NCI-H2081 treated with DMSO at 0.1 percent for 48 hours (cell line): ENCODE measurements at places on chromosomes 12 and 14.

DNA sequence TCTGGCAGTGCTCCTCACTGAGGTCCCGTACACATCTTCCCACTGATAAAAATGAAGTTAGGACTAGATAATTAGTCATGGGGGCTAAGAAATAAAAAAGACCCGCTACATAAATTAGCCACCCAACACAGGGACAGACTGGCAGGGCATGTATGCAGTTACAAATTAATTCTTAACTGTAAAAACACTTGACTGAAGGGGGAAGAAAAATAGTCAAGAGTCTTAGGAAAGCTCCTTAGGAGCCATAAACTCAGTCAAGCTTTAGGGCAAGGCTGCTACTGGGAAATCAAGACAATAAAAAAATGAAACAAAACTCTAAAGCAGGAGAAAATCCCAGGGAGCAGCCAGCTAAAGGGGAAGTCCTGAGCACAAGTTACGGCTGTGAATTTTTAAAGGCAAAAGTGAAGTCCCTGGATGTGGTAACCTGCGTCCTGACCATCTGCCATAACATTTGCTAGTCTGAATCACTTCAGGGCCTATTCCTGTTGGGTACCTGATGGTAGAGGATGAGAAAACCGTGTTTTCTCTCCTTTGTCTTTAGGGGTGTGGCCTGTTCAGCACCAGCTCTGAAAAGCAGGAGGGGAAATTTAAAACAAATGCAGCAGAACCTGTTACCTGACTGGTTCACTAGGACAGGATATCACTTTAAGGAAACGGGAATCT, 7.5 kb upstream of the NPFF start:
- no peak for DNase-seq

DNA sequence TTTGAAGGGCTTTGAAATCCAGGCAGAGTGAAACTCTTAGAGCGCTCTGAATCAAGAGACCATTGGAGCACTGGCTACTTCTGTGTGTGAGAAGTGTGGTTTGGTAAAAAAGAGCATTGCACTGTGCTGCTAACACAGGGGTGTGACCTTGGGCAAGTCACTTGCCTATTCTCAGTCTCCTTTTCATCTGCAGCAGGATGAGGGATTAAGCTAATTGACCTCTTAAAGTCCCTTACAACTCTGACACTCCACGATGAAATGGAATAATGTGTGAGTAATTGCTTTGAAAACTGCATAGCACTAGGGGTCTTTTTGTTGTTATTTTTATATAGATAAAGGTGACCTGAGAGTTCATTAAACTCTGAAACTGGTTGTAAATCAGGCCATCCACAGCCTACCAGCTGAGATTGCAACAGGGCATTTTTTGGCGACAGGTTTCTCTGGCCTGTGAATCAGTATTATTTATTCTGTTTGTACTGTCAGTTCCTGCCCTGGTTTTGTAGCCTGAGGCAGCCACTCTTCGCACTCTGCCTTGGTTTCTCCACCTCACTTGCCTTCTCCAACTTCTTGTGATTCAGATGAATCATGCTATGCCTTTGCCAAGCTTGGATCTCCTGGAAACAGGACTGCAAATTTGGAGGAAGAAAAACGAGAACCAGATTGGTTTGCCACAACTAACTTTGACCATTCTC, 159.9 kb upstream of the PARP11 start:
- DNase-seq, result no peak

DNA sequence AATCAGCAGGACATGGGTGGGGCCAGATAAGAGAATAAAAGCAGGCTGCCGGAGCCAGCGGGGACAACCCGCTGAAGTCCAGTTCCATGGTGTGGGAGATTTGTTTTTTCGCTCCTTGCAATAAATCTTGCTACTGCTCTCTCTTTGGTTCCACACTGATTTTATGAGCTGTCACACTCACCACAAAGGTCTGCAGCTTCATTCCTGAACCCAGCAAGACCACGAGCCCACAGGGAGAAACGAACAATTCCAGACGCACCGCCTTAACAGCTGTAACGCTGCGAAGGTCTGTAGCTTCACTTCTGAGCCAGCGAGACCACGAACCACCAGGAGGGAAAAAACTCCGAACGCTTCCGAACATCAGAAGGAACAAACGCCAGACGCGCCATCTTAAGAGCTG, 2.8 kb upstream of the CNIH1 start:
- DNase-seq, result no peak

DNA sequence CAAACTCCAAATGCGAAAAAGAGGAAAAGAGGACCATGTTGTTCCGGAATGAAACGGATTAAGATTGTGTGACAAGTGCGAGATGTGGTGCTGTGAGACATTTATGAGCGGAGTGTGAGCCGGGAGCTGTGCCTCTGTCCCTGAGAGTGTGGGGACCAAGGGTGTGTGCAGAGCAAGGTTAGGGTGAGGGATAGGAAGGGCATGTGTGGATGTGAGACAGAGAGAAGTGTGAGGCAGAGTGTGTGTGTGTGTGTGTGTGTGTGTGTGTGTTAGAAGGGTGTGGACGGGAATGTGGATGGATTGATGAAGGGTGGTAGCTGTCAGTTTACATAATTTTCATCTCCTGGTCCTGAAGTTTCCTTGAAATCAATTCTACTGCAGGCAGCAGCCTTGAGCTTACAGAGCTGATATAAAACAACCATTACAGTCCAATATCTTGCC, 4.3 kb upstream of the OTX2 start:
- no peak for DNase-seq

DNA sequence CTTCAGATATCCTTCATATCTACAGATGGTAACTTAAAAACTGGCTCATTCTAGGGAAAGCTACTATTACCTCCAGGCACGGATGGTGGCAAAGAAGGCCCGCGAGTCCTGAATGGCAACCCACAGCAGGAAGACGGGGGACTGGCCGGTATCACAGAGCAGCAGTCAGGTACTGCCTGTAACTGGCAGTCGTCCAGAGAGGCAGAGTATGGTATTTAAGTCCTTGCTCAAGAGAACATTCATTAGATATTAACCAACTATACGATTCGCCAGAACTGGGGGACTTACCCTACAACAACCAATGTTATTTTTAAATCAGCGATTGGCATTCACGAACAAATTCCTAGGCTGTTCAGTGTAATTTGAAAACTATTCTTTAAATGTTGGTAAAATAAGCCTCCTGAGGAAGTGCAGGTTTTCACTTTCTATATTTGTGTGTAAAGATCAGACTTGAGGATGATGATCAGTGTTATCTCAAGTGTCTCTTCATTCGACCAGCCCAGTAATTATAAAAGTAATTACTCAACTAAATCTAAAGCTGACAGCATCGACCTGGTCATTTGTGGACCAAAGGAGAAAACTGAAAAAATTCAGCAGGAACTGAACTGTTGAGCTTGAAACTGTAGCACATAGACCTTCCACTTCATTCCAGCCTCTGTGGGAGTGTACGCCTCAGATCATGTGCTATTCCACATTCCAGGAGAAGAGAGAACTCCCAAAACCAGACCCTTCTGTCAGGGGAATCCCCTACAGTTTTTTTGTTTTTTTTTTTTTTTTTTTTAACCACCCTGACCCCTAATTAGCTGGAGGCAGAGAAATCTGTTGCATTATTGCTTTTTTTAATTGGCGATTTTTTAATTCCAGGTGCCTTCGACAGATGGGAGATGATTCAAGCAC, 75.6 kb downstream of the ESR2 start:
- DNase-seq, result no peak

- no peak for DNase-seq
Observed at GRCh38 chr12:76764856-76765255, 941 bp downstream of the ZDHHC17 start.

DNA sequence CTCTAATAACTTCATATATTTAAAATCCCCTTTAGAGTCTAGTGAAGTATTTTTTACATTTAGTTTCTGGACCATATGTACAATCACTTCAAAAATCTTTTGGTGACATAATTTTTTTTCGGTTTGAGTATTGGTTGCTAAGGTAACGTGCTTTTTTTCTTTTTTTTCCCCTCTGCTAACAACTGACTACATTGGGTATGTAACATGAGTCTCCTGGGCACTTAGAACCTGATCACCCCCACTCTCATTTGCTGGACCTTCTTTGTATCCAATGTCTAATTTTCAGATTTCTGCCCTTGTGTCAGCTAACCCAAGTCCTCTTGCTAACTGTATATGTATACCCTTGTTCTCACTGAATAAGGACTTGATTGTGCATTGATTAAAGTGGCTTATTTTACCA, 592.9 kb upstream of the FLRT2 start:
- DNase-seq, result no peak

GRCh38 chr14:67508956-67509355, 20.4 kb upstream of the TMEM229B start:
- no peak for DNase-seq

- DNase-seq, result no peak
Observed at GRCh38 chr12:39490500-39491282, 47.8 kb upstream of the KIF21A start.

DNA sequence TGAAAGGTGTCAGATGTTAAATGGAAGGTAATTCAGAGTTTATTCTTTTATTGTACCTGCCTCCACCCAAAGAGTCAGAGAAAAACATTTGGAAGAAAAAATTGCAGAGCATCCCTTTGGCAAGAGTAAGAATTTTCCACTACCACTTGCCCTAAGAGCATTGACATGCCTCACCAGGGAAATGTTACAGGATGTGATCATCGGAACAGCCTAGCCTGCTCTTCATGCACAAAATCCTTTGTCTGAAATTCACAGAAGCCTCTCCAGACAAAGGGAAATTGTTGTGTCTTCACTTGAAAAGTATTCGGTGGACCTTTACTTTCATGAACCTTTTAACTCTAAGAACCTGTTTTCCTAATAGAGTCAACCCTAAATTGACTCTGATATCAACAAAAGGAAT, 36.9 kb downstream of the ATP2A2 start:
- no peak for DNase-seq

DNA sequence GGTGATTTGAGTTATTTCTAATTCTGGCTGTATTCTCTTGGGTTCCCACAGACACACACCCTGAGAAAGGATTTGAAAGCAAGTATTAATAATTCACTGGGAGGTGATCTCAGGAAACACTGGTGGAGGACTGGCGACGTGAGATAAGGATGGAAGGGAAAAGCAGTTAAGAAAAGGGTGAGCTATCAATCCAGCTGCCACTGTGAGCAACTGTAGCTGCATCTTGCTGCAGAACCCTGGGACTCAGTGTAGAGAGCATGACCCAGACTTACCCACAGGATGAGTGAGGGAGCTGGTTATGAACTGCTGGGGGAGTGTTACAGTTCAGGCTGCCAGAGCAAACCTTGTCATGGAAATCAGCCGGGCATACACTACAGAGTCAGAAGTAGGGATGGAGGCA, 71.9 kb downstream of the RESF1 start:
- DNase-seq, result no peak

DNA sequence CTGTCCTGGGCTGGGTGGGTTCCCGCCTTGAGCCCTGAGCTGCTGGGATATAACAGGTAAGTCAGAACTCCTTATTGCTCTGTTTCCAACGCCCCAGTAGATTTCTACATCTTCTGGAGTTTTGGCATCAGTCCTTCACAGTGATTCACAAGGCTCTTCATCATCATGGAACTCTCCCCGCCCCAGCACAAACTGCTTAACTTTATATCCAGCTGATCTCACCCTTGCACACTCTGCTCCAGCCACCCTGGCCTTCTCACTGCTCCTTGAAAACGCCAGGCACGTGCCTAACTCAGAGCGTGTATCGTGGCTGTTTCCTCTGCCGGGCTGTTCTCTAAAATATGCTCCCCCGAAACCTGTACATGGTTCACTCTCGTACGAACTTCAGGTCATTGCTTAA, 264.9 kb downstream of the NOVA1 start:
- no peak for DNase-seq

GRCh38 chr12:8096281-8096915, 14.3 kb downstream of the NECAP1 start:
- DNase-seq, result no peak

DNA sequence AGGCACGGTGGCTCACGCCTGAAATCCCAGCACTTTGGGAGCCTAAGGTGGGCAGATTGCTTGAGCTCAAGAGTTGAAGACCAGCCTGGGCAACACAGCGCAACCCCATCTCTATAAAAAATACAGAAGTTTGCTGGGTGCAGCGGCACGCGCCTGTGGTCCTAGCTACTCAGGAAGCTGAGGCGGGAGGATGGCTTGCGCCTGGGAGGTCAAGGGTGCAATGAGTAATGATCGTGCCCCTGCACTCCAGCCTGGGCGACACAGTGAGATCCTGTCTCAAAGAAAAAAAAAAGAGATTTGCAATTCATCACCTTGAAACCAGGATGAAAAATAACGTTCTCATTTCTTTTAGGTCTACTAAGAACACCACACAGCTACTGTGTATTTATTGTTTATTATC, 4.0 kb downstream of the STX2 start:
- DNase-seq, result no peak

DNA sequence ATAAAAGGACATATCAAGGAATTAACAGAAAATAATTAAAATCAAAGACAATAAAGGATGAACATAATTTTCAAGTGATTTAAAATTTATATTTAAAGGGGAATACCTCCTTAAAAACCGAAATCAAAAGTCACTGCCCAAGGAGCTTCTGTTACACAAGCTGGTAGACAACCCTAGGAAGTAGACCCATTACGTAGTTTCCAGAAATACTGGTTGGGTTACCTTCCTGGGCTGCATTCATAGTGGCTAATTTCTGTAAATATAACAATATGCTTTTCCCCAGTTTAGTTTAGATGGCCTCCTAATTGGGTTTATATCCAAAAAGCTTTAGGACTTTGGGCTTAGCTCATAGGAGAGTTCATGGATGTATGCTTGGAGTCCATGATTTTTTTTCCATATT, 2.1 kb upstream of the EDDM3A start:
- no peak for DNase-seq

DNA sequence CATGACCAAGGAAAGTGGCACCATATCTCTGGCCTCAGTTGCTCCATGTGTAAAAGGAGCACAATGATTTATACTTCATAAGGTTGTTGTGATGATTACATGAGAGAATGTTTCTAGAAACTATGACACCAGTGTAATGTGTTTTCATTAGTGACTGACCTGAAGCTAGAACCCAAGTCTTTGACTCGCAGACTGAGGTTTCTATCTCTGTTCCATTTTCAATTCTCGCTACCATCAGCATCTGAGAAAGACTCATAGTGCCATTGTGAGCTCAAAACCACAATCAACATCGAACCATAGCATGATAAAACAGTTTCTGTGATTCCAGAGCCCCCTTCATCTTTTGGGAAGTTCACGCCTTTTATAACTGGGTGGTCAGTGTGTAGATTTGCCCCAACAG, 53.8 kb downstream of the STAB2 start:
- no peak for DNase-seq

DNA sequence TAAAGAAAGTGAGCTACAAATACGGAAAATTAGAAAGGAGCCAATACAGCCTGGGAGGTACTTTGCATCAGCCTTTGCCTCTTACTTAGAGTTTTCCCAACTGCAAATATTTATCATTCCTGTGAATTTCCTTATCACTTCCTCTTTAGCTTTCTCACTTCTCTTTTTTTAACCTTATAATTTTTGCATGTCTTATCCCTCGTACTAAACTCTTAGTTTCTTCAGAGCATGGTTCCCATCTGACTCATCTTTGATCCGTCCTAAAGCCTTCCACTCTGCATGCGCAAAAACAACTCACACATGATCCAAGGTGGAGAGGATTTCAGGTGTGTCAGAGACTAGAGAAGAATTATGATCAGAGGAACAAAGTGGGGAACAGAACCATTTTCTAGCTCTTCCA, 9.6 kb upstream of the SNAPC1 start:
- DNase-seq, result no peak
